ENCODE measurements at places on chromosomes 3 and 15.
A peak's percentile ranks its signal among the peaks of the same experiment; 100 is the strongest.

DNA sequence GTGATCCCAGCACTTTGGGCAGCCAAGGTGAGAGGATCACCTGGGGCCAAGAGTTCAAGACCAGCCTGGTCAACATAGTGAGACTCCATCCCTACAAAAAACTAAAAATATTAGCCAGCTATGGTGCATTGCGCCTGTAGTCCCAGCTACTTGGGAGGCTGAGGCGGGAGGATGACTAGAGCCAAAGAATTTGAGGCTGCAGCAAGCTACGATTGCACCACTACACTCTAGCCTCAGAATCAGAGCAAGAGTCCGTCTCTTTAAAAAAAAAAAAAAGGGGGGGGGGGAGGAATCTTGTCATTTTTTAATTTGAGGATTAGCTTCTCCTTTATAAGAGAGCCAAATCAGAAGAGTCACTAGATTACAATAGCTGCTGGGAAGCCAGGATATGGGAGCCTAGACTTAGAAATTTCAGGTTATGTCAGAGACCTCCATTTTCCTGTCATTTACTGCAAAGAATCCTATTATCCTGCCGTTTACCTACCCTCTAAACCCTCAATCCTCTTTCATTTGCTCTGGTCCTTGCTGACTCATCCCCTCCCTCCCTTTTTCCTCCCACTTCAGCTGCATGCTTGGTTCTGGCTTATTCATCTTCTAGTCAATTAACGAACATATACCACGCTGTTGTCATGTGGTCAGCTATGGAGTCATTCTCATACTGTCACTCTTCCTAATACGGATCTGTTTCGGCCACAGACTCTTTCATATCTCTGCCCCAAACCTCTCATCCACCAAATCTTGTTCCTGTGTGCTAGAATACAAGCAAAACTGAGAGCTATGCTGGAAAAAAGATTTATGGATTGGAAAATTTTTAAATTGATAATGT, 83.8 kb upstream of the PPIB start:
- peak; percentile 11 for DNase-seq

- no peak for DNase-seq
These were observed 219.0 kb upstream of the CD96 start for GRCh38 chr3:111323019-111323418.

DNA sequence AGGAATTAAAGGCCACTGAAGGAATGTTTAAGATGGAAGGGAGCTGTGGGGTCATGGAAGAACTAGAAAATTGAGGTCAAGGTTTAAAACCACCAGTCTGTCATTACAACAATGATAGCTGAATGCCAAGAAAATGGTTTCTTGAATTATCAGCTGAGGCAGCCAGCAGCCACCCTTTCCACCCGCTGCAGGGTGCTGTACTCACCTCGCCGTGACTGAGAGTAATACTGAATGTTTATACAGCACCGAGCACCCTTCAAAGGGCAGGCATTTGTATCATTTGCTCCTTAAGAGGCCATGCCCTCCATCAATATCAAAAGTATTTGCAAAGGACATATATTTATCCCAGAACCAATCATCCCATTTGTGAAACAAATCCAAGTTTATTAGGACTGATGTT, 402.8 kb downstream of the VPS13C start:
- DNase-seq: no peak

- no peak for DNase-seq
These were observed 78.5 kb downstream of the TRANK1 start for GRCh38 chr3:36866368-36866767.

- no peak for DNase-seq
These were observed 10.3 kb downstream of the DCBLD2 start for GRCh38 chr3:98890965-98891910.

DNA sequence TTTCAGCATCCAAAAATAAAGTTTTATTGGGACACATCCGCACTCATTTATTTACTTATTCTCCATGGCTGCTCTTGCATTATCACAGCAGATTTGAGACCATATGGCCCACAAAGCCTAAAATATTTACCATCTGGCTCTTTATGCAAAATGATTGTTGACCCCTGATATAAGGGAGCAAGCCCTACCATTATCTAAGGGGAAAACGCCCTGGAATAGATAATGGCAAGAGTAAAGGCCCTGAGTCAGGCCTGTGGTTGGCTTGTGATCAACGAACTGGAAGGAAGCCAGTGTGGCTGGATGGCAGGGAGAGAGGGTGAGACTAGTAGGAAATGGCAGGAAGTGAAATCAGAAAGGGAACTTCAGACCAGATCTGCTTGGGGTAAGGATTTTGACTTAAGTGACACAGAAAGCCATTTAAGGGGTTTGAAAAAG, 24.6 kb upstream of the DMXL2 start:
- no peak for DNase-seq

DNA sequence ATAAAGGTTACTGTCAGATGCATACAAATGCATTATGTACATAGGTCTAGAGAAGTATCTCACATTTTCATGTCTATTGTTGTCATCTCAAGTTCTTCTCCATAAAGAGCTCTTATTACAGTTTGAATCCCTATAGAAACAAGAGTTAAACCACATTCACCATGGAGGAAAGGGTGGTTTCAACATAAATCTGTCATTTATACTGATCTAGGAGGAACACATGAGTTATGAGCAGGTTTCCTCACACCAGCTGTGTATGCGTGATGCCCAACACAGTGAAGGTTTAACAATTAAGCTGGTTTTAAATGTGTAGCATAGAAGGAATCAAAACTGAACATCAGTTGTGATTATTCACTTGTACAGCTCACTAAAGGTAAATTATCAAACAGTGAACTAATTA, 251.7 kb downstream of the KCNMB2 start:
- DNase-seq: no peak

DNA sequence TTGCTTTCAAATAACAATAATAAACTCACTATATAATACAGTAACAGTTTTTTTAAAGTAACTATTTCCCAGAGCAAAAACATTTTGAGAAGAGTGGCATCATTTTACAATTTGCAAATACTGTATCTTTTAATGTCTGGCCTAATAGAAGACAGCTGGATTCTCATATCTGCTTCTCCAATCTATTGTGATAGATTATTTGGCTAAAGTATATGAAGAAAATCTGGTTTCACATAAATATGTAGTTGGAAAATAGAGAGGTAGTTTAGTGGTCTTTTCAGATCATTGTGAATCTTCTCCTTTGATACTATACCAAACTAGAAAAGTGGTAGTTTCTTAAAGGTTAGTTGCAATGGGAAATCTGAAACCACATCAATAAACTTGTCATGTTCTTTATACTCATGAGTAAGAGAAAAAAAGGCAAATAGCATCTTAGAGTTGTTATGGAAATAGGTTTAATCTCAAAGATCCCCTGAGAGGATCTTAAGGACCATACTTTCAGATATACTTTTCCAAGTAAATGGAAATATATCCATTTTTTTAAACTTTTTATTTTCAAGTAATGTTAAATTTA, 124.8 kb upstream of the NR2E3 start:
- no peak for DNase-seq

GRCh38 chr3:31509147-31509728, 23.5 kb upstream of the STT3B start:
- DNase-seq: no peak

DNA sequence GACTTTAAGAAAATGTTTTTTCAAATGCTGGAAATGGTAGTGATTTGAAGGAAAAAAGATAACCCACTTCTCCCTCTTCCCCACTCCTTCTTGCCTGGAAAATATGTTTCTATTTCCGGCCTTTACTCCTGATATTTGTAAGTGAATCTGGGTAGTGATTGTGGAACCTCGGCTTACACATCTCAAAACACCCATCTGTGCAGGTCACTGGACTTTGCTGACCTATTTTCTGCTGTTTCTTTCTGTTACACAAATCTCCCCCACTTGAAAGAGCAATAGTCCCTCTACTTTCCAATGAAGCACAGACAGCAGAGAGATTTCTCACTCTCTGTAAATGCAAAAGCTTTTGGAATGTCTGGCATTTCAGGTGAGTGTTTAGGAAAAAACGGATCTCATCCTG, 76.9 kb upstream of the ICE2 start:
- no peak for DNase-seq

- no peak for DNase-seq
These were observed 26.7 kb downstream of the PIAS1 start for GRCh38 chr15:68080783-68081182.

DNA sequence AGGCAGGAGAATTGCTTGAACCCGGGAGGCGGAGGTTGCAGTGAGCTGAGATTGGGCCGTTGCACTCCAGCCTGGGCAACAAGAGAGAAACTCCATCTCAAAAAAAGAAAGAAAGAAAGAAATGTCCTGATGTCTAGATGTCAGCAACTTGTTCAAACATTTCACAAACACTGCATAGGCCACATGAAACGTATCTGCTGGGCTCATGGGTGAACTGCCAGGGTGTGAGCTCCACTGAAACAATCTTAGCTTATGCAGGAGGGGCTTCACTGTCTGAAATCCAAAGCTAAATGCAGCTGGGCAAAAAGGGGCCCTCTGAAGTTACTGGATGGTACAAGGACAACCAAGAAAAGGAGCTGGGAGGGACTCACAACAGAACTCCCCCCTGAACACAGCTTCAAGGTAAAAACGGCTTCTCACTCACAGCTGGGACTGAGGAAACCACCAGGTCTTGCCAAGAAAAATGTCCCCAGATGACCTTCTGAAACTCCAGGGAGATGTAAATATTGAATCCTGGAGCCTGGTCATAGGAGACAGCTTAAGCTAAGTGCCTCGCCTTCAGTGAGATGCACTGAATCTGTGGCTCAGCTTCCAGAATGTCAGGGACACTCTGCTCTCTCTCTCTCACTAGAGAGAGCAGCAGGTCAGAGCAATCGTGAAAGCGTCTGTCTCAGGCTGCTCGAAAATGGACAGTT, 31.9 kb downstream of the SEC61A1 start:
- no peak for DNase-seq

DNA sequence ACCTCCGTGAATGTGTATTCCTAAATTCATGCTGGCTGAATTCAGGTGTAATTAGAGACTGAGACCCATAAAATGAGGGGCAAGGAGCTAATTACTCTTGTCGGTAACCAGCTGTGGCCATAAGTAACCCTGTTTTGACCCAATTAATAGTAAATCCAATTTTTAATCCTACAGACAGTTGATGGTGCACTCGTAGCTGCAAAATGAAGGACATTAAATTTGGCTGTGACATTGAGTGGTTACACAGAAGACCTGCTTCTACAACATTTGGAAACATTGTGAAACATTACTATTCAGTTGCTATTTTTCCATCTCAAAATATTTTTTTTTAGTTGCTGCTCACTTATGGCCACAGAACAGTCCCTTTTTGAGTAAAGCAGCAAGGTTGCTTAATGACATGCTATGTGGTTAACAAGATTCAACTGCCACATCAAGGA, 33.0 kb downstream of the MBNL1 start:
- no peak for DNase-seq

DNA sequence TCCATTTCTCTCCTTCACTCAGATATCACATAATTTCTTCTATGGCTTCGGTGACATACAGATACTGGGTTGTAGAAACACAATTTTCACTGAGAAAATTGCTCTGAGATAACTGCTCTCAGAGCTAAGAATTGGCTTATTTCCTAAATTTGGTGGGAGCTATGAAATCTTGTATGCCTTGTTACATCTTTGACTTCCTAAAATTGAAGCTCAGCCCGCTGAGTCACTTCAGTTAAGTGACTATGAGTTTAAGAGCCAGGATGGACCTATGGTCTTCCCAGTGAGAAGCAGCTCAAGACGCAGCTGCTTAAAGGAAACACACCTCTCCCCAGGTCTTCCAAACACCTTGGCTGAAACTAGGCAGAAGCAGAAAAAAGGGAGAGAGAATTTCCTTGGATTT, 56.4 kb downstream of the EFHB start:
- DNase-seq: no peak

GRCh38 chr3:187880441-187880840, 135.2 kb upstream of the BCL6 start:
- no peak for DNase-seq

DNA sequence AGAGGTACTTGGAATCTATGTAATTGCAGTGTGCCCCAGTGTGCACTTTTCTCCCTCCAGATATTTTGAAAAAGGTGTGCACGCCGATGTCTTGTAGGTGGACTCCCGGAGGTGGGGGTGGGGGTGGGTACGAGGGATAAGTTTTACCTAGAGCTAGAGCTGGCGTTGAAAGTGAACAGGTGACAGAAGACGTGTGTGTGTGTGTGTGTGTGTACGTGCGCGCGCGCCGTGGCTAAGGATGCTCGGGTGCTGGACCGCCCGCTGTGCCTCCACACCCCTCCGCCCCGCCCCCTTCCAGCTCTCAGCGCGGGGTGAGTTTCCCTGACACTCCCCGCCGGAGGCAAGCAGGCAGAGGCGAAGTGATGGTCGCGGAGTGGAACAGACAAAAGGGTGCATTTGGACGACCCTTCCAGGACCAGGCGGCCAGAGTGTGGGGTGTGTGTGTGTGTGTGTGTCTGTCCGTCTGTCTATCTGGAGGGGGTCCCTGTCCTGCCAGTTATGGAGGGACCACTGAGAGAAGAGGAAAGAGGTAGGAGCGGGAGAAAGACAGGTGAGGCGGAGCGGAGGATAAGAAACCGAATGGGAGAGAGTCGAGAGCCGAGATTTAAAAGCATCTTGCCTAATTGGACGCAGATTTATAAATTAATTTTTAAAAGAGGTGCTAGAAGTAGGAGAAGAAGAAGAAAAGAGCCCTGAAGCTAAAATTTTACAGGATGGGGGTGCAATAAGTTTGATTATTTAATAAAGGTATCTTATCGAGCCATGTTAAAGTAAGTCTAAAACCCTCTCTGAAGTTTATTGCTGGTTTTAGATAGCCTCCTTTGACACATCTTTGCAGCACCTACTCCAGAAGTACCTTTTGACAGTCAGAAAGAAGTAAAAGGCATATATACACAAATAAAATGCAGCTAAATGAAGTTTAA, 335.8 kb upstream of the THRB start:
- no peak for DNase-seq

GRCh38 chr3:89577637-89578530, 470.5 kb downstream of the EPHA3 start:
- no peak for DNase-seq

DNA sequence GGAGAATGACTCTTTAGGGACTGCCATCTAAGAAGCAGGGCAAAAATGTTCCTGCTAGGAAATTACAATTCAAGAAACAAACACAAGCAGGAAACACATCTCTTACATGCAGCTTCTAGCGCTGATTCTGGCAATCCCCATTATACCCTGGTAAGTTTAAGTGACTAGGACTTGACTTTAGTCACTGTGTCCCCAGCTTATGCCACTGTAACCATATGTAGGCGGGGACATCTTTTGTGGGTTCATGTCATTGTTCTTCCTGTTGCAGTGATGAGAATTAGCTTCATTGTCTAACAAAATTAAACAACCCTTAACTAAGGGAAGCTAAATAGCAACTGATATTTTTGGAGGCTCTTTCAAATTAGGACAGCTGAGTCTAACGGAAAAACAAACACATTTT, 17.9 kb upstream of the FAM81A start:
- no peak for DNase-seq

DNA sequence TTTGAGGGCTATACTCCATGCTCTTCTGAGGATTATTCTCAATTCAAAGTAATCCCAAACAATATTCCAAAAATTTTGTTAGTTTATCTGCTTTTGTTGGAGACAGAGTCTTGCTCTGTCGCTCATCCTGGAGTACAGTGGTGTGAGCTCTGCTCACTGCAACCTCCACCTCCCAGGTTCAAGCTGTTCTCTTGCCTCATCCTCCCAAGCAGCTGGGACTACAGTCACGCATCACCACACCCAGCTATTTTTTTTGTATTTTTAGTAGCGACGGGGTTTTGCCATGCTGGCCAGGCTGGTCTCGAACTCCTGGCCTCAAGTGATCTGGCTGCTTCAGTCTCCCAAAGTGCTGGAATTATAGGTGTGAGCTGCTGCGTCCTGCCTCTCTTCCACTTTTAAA, 39.1 kb downstream of the MEF2A start:
- no peak for DNase-seq

- no peak for DNase-seq
These were observed 33.6 kb downstream of the BTD start for GRCh38 chr3:15635121-15635661.

GRCh38 chr3:107884719-107885460, 205.9 kb downstream of the CD47 start:
- DNase-seq: no peak

Data from activated CD4-positive, alpha-beta T cell treated with anti-CD3 and anti-CD28 coated beads, Interleukin-2, amount 50 U/mL, for 4 hours (primary cell).